ENCODE measurements at places on chromosomes 1 and 21.

DNA sequence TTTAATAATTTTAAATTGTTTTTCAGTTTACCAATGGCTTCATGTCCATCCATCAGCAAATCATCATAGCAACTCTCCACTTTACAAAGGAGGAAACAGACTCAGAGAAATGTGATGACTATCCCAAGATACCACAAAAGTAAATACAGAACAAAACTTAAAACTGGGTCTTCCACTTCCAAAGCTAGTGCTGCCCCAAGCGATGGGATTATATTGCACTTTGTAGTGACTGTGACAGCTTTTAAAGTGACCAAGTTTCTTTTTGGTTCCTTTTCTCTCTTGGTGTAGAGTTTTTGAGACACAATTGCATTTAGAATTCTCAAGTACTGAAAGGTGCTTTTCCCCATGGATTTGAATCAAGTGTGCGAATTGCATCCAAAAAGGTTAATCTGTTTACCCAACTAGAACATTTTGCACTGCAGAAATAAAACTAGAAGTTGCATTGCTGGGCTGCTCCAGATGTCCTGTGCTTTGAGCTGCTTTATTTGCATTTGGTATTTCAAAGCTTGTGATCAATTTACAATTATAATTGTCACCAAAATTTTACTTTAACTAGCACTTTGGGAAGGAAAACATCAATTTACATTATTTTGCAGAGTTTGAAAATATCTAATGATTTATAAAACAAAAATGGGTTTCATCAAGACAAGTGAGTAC is 320.2 kb downstream of the PDE4B start:
- no peak for DNase-seq

GRCh38 chr1:81414488-81415015 is 386.2 kb upstream of the ADGRL2 start:
- peak; percentile 30 for DNase-seq

DNA sequence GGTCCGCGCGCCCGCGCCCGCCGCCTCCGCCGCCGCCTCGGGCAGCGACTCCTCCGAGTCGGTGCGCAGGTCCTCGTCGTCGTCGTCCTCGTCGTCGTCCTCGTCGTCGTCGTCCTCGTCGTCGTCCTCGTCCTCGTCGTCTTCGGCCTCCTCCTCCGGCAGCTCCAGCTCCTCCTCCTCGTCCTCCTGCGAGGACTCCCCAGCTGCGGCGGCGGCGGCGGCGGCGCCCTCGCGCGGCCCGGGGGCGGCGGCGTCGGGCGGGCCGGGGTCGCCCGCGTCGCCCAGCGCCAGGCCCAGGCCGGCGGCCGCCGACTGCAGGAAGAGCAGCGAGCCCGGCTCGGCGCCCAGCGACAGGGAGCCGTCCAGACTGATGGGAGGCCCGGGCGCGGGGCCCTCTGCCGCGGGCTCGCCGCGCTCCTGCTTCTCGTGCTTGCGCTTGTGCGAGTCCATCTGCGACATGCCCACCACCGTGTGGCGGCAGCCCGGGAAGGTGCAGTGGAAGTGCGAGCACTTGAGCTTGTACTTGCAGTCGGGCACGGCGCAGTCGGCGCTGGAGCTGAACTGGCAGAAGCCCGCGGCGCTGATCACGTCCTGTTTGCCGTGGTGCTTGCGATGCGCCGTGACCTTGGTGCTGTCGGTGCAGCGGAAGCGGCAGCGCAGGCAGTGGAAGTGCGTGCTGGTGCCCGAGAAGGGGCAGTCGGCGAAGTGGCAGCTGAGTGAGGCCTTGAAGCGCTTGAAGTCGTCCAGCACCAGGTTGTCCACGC is 157.3 kb downstream of the CASZ1 start:
- no peak for DNase-seq

- DNase-seq = no peak
Observed at GRCh38 chr21:44305691-44306090, 5.8 kb downstream of the PFKL start.

DNA sequence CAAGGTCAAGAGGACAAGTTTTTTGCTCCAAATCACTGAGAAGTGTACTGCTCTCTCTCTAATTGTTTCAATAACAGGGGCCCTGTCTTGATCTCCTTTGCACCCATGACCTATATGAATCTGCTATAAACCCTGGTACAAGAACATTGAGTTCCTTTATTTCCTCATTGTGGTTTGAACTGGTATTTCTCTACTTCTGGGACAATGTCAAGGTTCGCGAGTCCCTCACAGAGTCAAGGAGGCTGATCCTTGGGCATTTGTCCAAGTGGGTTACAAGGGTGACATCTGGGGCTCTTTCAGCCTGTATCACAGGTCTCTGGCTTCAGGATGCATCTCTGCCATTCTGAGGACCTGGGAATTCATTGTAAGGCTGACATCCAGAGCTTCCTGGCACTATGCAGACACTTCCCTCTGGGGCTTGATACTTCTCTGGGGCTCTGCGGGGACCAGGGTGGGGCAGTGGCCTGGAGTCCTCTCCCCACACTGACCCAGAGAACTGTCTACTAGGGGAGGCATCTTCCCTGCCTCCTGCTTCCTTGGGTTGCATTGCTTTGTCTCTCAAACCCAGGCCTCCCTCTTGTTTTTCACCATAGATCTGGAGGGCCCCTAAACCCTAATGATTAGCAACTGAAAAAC is 22.5 kb upstream of the ZNF648 start:
- no peak for DNase-seq

- peak; percentile 57 for DNase-seq
Observed at GRCh38 chr1:66271904-66272254, 262.1 kb upstream of the SGIP1 start.

DNA sequence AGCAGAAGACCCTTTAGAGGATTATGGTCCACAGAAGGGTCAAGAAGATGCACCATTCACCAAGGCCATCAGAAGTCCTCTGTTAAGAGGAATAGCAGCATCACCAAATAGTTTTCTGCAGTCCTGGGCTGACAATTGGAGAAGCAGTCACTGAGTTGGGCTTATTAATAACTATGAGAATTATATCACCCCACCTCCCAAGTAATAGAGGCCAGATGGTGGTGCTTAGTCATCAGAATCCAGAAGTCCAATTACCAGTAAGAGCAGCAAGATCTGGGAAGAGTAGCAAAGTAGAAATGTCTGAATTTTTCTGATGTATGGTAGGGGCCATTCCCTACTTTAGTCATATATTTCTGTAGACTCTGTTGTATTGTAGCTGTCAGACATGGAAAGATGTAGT is 6.1 kb upstream of the PSMA5 start:
- DNase-seq = no peak

Measured in lung microvascular endothelial cell (primary cell).